ENCODE measurements at places on chromosomes 11 and 22.

DNA sequence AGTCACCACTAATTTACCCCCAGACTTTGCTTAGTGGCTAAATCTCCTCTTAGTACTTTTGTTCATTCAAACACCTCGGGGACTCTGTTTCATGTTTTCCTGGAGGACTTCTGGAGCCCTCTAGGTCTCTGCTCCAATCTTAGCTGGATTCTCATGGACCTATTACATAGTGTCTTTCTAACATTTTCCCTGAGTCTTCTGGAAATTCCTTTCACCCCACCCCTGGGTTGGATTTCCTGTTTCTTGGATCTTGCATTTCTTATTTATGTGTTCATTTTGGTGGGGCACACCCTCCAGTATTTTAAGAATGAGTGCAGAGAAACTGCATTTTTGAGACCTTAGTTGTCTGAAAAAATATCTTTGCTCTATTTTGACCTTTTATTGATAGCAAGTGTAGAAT lies 220.1 kb downstream of the BLID start:
- H3K4me3 ChIP-seq = no peak overlapping the region
- no peak for DNase-seq
- H3K27me3 ChIP-seq = peaks cover 5% of the 10 kb centered on the region
- H3K36me3 ChIP-seq = no peaks in the 10 kb centered on the region
- no peak overlapping the region for H3K27ac ChIP-seq

DNA sequence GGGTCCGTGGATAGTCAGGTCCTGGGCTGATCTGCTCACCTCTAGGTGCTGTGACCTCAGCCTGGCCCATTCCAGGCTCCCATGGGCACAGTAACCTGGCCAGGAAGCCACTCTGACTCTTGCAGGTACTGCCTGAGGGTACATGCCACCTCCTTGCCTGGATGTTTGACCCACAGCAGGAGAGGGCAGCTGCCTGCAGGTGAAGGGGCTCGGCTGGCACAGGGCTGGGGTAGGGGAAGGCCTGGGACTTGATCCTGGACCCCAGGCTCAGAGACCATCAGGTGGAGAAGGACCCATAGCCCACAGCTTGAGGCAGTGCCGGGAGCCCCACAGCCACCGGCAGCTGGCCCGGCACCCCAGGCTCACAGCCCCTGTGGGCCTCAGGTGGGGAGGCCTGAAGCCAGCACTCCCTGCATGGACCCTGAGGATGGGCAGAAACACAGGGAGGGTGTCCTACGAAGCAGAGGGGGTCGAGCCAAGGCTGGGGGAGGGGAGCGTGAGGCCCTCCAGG lies 2.7 kb downstream of the LRRC56 start:
- H3K27ac ChIP-seq = no peak overlapping the region
- H3K27me3 ChIP-seq = no peaks in the 10 kb centered on the region
- H3K4me1 ChIP-seq = peaks cover 20% of the 10 kb centered on the region
- DNase-seq = no peak

GRCh38 chr11:46391578-46392420 lies at the start of gene CHRM4:
TSS of gene CHRM4 (minus strand) at chr11:46391776. CDS start at chr11:46386557, 5,219 bp downstream.
- H3K36me3 ChIP-seq = peaks cover 3% of the 10 kb centered on the region
- H3K27me3 ChIP-seq = peaks cover 49% of the 10 kb centered on the region
- no peak for DNase-seq
- peaks cover 33% of the 10 kb centered on the region for H3K4me1 ChIP-seq
- peak within 1 kb of the TSS; percentile 66 for H3K4me3 ChIP-seq
- no peak within 1 kb of the TSS for H3K27ac ChIP-seq

GRCh38 chr11:73193251-73194033 lies 24.6 kb upstream of the P2RY2 start:
- H3K4me1 ChIP-seq = peaks cover 3% of the 10 kb centered on the region
- no peak overlapping the region for H3K27ac ChIP-seq
- peaks cover 3% of the 10 kb centered on the region for H3K27me3 ChIP-seq
- no peak for DNase-seq

DNA sequence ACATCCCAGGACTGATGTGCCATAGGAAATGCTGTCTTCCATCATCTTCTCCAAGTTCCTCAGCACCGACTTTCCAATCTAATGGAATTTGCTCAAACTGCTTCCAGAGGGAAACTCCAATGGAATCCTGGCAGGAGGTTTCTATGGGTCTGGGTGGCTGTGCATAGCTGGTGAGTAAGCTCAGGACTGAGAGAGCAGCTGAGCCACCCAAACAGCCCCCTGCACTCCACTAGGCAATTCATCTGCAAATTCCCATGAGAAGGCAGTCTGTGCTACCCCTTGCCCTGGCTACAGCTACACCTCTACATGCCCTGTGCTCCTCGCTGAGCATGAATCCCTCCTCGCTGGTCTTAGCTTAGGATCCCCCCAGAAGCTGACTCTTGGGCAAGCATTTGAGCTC lies 127.9 kb upstream of the CSNK2A3 start:
- no peak overlapping the region for H3K4me3 ChIP-seq
- no peaks in the 10 kb centered on the region for H3K36me3 ChIP-seq
- peaks cover 3% of the 10 kb centered on the region for H3K27me3 ChIP-seq

- no peak for DNase-seq
- H3K27me3 ChIP-seq = no peaks in the 10 kb centered on the region
- H3K36me3 ChIP-seq = peaks cover 69% of the 10 kb centered on the region
- H3K4me3 ChIP-seq = no peak overlapping the region
- peaks cover 48% of the 10 kb centered on the region for H3K4me1 ChIP-seq
These were observed 33.5 kb upstream of the CRTAM start for GRCh38 chr11:122804796-122805195.

DNA sequence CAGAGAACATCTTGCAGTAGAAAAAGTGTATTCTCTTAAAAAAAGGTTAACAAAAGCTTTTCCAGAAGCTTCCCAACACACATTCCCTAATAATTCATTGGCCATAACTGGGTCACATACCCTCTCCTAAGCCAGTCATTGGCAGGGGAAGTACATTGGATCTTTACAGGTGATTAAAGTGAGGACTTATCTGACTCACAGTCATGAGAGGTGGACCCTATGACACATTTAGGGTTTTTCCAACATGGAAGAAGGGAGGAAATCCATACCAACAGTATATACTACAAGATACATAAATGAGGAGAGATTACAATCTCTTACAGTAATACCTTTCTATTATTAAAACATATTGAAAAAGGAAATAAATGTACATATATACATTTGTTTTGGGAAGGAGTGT lies 72.2 kb downstream of the CCDC73 start:
- no peak overlapping the region for H3K27ac ChIP-seq
- H3K27me3 ChIP-seq = peaks cover 15% of the 10 kb centered on the region
- no peak for DNase-seq
- no peak overlapping the region for H3K4me3 ChIP-seq
- H3K4me1 ChIP-seq = no peaks in the 10 kb centered on the region
- H3K36me3 ChIP-seq = no peaks in the 10 kb centered on the region

DNA sequence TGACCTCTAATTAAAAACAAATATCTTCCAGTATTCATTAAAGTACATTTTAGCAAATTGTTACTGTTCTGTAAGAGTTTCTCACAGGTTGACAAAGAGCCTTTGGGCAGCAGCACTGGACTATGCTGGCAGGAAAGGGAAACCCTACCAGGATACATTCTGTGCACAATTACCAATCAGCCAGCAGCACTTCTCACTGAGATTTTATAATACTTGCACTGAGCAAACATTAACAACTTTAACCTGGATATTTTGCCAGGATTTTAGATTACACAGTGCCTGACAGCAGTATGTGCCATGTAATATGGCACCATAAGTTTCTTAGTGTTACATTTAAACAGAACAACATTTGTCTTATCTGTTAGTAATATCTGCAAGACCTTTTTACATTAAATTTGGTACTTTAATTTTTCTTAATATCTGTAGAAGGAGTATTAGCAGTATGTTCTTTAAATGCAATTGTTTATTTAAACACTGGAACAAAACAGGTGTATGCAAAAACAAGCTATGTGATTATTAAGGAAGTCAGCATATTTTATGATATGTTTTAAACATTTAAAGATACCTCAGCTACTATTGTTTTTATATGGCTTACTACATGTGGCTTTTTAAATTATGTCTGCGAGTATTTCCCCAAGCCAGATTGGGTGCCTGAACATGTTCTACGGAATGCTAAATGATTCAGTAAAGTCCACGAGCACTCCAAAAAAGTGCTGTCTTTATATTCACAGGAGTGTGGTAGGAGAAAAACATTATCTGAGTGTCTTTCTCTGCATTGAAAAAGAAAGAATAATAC lies 699.0 kb upstream of the LUZP2 start:
- H3K27ac ChIP-seq = no peak overlapping the region
- DNase-seq = no peak
- no peaks in the 10 kb centered on the region for H3K27me3 ChIP-seq
- H3K36me3 ChIP-seq = no peaks in the 10 kb centered on the region
- H3K4me1 ChIP-seq = no peaks in the 10 kb centered on the region
- no peak overlapping the region for H3K4me3 ChIP-seq

- no peaks in the 10 kb centered on the region for H3K36me3 ChIP-seq
- no peak overlapping the region for H3K27ac ChIP-seq
- no peak overlapping the region for H3K4me3 ChIP-seq
- no peaks in the 10 kb centered on the region for H3K4me1 ChIP-seq
These were observed 70.0 kb downstream of the SGSM1 start for GRCh38 chr22:24875862-24876506.

GRCh38 chr22:44293876-44294275 lies 18.9 kb downstream of the SHISAL1 start:
- H3K27me3 ChIP-seq = peaks cover 3% of the 10 kb centered on the region
- no peak for DNase-seq
- H3K27ac ChIP-seq = no peak overlapping the region

DNA sequence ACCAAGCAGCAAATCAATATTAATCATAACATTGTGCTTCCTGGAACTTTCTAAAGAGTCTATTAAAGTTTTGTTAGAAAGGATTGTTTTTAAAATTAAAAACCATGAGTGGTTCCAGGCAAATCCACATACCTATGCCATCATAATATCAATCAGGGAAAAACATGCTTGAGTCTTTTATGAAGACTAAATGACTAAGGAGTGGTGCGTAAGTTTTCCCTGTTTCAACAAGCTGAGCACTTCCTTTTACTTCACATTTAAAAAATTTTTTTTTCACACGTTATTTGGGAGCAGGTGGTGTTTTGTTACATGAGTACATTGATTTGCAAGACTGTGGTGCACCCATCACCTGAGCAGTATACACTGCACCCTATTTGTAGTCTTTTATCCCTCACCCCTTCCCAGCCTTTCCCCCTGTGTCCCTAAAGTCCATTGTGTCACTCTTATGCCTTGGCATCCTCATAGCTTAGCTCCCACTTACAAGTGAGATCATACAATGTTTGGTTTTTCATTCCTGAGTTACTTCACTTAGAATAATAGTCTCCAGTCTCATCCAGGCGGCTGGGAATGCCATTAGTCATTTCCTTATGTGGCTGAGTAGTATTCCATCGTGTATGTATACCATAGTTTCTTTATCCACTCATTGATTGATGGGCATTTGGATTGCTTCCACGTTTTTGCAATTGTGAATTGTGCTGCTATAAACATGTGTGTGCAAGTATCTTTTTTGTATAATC lies 1190.3 kb upstream of the RAG2 start:
- DNase-seq = no peak
- H3K27me3 ChIP-seq = no peaks in the 10 kb centered on the region
- no peak overlapping the region for H3K27ac ChIP-seq
- H3K36me3 ChIP-seq = no peaks in the 10 kb centered on the region

Measured in activated CD8-positive, alpha-beta T cell treated with anti-CD3 and anti-CD28 coated beads, Interleukin-2, amount 10 ng/mL, durations not matched to agents 7 days and 5 days (primary cell).